ENCODE measurements at places on chromosomes 2 and 18.

DNA sequence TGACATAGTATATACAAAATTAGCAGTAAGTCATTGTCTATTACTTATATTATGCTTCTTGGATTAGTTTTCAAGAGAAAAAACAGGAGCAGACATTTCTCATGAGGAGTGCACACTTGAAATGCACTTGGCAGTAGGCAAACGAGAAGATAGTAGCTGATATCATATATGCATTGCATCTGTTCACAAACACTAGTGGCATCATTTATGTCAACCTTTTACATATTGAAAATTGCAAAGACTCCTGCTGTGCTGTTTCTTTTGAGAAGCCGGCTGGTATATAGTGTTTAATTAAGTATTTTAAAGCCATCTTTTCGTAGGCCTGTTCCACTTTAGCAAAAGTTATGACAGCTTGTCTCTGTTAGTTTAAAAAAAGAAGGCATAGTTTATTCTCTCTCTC lies 58.4 kb upstream of the SLC8A1 start:
- no peak for DNase-seq

- no peak for DNase-seq
Observed at GRCh38 chr18:5103286-5103685, 93.8 kb downstream of the AKAIN1 start.

- no peak for DNase-seq
Observed at GRCh38 chr2:177244244-177244771, 20.2 kb downstream of the NFE2L2 start.

DNA sequence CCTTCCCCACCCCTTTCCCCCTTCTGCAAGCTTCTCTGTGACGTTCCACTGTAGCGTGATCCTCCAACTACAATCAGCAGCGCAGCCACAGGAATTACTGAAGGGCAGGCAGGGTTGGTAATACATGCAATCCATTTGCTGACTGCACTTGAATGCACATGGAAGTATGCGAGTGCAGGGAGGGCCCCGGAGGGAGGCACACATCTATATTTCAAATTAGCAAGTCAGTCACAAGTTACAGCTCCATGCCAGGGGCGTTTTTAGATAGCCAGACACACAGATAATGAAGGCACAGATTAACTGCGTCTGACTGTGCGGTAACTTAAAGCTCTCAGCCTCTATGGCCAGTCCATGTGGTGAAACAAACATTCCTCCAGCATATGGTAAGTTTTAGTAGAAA lies 209.2 kb upstream of the GATA6 start:
- DNase-seq: no peak

GRCh38 chr2:227817850-227818674 lies 4.4 kb downstream of the CCL20 start:
- peak; percentile 89 for DNase-seq

DNA sequence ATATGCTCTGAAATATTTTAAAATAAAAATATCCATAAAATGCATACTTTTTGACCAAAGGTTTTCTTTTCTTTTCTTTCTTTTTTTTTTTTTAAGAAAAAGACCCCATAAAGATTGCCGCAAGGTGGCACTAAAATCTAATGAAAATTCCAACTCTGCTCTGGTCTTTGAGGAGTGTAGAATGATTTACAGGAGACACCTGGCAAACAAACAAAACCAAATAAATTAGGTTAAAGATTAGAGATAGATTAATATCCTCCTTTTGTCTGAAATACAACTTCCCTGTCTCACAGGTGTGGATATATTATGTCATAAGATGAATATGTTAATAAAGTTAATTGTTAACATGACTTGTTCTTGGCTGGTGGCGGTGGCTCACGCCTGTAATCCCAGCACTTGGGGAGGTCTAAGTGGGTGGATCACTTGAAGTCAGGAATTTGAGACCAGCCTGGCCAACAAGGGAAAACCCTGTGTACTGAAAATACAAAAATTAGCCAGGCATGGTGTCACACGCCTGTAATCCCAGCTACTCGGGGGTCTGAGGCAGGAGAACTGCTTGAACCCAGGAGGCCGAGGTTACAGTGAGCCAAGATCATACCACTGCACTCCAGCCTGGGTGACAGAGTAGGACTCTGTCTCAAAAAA lies 3.5 kb upstream of the RHOB start:
- peak; percentile 76 for DNase-seq

All from SW480 (cell line).